BE2C (cell line): ENCODE measurements at places on chromosomes 7 and 10.

DNA sequence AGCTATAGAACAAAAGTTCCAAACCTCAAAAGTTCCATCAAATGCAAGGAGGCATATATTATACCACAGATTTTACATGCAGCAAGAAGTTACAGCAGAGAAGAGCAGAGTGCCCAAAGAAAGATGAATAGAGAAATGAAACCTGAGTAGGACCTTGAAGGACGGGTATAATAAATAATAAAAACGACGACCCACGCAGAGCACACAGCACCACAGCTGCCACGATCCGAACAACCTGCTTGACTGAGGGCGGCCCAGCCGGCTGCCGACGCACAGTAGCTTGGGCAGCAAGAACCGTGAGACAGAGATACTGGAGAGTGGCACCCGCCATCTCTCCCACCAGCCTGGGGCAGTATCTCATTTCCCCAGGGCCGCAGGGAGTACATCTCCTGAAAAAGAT, 79.0 kb downstream of the HIPK2 start:
- DNase-seq: no peak

DNA sequence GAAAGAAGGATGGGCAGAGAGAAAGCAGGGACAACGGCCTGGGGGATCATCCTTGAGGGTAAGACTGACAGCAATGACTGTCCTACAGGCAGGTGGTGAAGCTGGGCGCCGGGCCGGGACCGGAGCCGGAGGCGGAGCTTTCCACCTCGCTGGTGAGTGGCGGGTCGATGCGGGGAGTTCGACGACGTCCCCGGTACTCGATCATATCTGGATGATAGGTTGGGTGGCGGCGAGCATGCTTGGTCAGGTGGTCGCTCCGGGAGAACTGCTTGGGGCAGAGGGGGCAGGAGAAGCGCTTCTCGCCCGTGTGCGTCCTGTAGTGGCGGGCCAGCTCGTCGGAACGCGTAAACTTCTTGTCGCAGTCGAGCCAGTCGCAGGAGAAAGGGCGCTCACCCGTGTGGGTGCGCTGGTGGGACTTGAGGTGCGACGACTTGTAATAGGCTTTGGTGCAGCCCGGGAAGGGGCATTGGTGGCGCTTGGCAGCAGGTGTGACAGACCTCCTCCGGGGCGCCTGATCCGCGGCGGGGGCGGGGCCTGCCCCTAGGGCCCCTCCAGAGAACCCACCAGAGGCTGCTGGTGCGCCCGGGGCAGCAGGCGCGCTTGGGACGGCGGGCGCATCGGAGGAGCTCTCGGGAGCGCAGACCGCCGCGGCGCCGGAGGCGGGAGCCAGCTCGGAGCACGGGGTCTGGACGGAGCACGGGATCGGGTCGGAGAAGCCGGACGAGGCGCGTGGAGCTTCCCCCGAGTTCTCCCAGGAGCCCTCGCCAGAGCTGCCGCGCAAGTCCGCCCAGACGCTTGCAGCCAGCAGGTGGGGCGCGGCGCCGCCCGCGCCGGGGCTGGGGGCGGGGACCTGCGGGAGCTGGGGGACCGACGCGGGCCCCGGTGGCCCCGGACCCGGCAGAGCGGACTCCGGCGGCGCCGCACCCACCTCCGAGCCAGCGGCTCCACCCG, 752 bp downstream of the KLF14 start:
- DNase-seq: peak; percentile 46

- DNase-seq: no peak
These were observed 133.5 kb upstream of the PTPRZ1 start for GRCh38 chr7:121739465-121739864.

DNA sequence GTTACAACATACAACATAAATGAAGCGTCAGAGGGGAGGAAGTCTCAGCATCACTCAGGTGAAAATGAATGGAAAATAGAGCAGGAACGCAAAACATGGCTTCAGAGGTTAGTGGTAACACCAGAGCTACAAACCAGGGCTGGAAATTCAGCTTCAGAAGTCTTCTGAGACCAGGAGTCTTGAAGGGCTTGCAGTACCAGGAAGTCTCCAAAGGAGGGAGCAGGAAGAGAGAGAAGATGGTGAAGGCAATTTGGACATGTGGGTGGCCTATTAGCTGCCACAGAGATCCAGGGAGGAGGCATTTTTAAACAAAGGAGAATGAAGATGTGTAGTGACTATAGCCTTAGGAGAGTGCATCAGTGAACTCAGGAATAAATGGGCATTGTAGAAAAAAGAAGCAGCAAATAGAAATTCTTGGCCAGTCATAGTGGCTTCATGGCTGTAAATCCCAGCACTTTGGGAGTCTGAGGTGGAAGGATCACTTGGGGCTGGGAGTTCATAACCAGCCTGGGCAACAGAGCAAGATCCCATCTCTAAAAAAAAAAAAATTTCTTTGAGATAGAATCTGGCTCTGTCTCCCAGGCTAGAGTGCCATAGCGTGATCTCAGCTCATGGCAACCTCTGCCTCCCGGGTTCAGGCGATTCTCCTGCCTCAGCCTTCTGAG, 9.3 kb upstream of the TET1 start:
- DNase-seq: peak; percentile 59

DNA sequence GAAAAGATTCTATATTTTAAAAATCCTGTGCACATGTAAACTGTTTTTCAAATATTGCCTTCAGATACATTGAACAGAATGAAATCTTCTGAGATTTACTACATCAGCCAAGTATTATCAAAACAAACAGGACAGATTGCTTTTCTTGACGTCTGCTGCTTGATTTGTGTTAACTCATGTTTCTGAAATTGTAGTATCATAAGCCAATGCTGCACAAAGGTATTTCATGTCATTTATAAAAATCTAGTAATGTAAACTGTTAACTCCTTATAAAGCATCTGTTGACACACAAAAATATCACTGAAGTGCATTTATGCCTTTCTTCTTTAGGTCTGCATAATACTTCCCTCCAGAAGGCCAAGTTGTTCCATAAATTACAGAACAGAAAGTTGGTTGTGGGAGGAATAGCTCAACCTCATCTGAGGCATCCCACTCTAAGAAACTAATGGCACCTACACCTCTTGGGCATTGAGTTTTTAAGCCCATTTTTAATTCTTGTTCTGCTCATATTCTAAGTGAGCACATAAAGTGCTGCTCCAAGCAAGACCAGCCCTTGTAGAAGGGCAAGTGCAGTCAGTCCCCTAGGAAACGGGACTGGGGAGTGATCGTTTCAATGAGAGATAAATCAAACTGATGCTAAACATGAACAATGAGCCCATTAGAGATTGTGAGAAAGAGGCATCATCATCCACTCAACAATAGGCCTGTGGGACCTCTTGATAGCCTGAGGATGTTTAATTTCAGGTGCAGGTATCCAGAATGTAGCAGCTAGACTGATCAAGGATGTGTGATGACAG, 28.5 kb downstream of the CAV1 start:
- no peak for DNase-seq

GRCh38 chr10:35041502-35041879, 48.6 kb downstream of the CUL2 start:
- DNase-seq: no peak

- DNase-seq: no peak
These were observed 370.2 kb downstream of the PHF14 start for GRCh38 chr7:11343818-11344413.

GRCh38 chr10:73907841-73908517, 3.0 kb upstream of the PLAU start:
- no peak for DNase-seq

GRCh38 chr7:151936207-151936606, 20.0 kb upstream of the GALNTL5 start:
- DNase-seq: no peak

DNA sequence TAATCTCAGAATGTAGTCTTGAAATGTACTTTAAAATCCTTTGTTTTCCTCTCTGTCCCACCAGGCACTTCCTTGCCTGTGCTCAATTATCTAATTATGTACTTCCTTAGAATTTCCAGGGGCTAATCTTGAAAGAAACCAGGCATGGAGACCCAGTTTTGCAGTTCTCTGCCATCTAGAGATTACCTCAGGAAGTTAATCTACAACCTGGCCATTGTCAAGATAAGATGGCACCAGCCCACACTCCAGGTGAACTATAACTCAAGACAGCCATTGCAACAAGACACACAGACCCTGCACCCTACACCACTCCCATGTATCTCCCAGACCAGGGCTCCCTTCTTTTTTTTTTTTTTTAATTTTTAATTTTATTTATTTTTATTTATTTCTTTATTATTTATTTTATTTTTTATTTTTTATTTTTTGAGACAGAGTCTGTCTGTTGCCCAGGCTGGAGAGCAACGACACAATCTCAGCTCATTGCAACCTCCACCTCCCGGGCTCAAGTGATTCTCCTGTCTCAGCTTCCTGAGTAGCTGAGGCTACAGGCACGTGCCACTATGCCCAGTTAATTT, 85.9 kb upstream of the TRIM24 start:
- peak; percentile 15 for DNase-seq

DNA sequence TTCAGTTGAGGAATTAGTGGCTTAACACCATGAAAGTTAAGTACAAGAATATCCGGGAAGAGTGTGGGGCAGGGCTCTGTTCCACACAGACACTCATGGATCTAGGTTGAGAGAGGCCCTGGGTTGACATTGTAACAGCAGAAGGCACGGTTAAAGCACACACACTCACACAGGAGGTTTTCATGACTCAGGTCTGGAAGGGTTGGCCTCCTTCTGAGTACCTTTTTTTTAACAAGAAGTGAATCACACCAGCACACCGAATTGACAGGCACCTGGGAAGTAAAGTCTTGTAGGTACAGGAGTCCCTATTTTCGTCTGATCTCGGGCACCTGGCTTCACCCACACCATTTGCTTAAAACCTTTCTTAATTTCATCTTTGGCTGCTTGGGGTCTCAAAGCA, 509.4 kb upstream of the ADARB2 start:
- no peak for DNase-seq
